ENCODE measurements at places on chromosomes 1 and 21.

DNA sequence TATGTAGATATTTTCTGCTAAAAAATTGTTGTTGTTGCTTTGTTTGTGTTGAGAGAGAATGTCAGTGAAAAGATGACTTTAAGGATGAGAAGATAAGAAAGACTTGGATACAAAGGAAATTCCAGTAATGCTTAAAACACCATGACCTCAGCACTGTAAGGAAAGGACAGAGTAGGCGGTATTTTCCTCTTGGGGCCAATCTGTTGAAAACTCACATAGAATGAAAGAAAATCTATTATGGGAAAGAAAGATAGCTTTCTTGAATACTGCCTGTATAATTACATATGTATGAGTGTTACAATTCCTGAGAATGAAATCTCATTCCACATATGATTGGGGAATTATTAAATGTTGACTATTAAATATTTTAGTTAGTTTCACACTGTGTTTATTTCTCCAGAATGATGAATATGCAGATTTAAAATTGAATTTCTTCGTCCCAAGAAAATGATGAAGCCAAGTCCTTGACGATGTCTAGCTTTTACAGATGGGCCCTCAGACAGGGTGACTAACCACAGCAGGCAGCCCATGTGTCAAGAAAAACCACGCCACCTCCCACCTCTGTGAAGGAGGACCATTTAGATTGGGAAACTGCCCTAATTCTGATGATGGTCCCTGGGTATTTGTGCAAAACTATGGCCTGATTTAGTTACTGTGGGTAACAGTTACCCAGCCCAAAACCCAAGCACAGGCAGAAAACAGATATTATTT lies 49.7 kb upstream of the LMO4 start:
- no peak for DNase-seq

GRCh38 chr1:12095452-12096263 lies 32.6 kb downstream of the TNFRSF8 start:
- no peak for DNase-seq

- no peak for DNase-seq
Measured at GRCh38 chr21:38326429-38326828, 69.6 kb downstream of the KCNJ15 start.

GRCh38 chr1:114024049-114024448 lies 44.8 kb downstream of the OLFML3 start:
- DNase-seq: no peak

- DNase-seq: no peak
Measured at GRCh38 chr1:166170726-166171125, 3.9 kb upstream of the FAM78B start.

- no peak for DNase-seq
Measured at GRCh38 chr1:29651246-29651645, 414.9 kb downstream of the PTPRU start.

DNA sequence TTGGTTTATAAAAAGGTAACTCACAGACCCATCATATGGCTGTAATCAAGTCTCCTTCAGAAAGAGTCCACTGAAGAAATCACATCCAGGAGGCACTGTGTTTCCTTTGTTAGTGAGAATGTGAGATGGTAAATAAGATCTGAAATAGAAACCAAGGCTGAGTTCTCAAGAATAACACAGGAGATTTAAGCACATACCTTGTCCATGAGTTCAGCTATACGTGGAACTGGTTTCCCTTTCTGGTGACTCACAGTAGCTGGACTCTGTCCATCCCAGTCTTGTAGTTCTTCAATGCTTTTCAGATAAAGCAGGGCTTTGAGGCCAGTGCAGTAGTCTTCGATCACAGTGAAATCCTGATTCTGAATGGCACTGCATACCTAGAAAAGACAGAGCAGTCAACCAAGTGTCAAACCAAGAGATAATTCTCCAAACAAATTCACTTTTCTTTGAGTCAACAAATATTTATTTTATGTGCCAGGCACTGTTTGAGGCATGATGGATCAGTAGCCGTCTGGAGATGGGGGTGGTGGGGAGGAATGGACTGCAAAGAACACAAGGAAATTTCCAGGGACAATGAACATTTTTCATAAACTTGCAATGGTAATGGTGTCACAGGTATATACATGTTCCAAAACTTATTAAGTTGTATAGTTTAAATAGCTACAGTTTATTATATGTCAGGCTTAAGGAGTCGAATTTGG lies 471.4 kb downstream of the PTBP2 start:
- no peak for DNase-seq

GRCh38 chr1:109818271-109818987 lies 54.7 kb upstream of the EPS8L3 start:
- DNase-seq: no peak

GRCh38 chr1:161298116-161298515 lies 11.7 kb downstream of the MPZ start:
- DNase-seq: no peak

DNA sequence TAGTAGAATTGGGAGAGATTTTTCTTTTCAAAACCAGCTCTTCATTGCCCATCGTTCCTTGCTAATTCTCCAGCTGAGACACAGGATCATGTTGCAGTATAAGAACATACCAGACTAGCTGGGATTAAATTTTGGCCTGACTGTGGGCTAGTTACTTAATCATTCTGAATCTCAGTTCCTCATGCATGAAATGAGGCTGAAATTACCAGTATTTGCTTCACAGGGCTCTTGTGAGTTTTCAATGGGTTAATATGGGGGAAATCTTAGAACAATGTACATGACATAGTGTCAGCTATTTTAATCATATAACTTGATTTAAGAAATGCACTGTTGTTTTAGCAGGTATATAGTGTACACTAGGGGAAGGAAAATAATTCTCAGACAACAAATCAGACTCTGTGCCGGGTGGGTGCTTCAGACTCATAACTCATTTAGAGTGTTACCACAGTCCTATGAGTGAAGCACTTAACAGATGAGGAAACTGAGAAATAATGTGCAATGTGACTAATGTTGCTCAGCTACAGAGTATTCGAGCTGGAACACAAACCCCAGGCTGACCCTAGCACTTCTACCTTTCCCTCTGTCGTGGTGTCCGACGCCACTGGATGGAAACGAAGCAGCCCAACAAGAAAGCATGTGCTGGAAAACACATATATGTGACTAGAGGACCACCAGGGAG lies 137.6 kb upstream of the SGIP1 start:
- DNase-seq: no peak

- no peak for DNase-seq
Measured at GRCh38 chr1:236343246-236343870, 50.7 kb upstream of the EDARADD start.

DNA sequence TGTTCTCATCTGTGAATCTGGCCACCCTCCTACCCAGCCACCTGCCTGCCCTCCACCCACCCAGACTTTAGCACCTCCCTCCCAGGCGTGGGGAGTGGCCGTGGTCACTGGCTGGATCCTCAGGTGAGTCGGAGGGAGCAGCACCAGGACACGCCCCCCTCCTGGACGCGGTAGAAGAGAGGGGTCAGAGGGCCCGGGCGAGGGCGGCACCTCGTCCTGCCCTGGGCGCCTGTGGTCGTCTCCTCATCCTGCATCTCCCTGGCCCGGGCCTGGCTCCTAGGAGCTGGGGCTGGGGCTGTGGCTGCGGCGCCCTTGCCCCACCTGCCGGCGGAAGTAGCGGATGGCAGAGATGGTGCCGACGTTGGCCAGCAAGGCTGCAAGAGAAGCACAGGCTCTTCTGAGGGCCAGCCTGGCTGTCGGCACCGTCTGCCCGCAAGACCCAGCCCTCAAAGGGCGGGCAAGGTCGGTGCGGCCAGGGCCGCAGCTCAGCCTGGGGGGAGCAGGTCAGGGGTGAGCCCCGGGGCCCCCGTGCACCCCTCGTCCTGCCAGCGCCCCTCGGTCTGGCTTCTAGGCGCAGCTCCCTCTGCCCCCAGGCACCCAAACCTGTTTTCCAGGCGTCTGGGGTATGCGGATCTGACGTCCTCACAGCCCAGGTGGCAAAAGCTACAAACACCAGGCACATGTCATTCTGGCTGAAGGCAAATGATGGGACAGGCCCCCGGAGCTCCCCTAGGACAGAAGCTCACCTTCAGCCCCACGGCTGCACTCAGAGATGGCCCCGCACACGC lies 5.8 kb downstream of the PERM1 start:
- no peak for DNase-seq

DNA sequence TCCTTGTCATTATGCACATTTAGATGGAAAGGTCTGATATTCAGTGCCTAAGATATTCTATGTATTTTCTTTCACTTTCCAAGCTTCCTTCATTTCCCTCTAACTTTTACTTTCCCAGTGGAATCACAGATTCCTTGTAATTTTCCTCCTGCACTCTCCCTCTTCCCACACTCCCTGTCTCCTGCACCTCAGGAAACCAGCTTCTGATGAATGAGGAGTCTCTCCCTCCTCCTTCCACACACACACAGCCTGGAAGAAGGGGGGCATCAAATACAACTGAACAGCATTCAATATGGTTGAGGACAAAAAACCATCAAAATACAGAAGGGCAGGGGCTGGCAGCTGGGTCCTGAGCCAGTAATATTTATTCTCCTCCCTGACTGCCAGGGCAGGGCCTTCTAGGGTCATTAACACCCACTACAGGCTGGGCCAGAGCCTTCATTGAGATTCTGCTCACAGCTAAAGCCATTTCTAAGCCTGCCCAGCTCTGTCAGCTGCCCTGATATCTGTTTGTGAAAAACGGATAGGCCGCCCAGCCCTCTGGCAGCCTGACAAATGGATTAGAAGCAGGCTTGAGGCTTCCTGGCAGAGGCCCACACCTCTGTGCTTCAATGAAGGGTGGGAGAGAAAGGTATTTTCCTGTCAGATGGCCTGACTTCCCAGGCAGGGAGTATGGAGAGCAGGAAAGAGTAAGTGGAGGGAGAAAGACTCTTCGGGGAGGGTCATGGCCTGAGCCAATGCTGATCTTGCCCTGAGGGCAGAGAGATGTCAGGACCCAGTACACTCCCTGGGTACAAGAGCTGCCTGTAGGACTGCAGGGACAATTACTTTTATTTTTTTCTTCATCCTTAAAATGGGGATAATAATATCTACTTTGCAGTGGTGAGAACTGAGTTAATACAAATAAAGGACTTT lies 138.9 kb upstream of the SPATA6 start:
- DNase-seq: peak; percentile 52

DNA sequence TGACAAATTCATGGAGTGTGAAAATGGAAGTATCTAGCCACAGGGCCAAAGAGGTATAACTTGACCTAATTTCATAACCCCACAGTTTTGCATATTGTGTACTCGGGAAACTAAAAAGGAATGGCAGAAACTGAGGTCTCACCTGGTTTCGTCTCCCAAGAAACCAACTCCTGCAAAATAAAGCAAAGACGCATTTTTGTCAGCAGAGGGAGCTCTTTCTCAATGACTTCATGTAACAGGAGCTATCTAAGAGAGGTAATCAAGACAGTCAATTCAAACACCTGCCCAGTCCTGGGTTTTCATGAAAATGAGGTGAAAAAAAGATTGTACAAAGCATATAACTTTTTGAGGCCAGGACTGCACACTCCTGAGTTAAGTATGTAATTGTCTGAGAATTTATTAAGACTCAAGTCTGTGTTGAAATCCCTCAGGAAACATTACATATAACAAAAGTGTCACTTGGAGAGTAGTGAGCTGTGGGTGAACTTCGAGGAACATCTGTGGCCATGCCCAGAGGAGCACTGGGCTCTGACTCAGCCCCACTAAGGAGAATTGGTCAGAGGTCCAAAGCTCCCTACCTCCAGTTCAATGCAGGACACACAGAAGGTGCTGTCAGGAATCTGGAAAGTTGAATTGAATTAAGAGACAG lies 17.6 kb downstream of the FCRL4 start:
- DNase-seq: peak; percentile 57

DNA sequence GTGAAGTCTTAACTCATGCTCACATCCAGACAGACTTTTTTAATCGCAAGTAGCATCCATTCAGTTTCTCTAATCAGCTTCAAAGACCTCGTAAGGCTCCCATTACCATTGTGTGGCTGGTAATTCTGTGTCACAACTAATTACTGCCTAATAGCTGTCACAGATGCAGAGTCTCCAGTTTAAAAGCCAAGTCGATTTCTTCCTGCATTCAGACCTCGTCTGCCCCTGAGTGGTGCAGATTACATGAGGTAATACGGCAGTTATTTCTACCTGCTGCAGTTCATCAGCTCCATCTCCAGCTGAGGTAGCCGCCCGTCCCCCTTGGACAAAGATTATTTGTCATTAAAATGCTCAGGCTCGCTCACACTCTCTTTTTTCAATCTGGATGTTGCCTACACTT lies 34.4 kb upstream of the OLIG2 start:
- DNase-seq: no peak

GRCh38 chr1:21149430-21149854 lies 27.3 kb downstream of the EIF4G3 start:
- DNase-seq: peak; percentile 56

Measured in midbrain (tissue), 1 donor.